ENCODE measurements at places on chromosomes 12 and 14. TPM values are rescaled to one million over a fixed set of nuclear protein-coding genes. Genes with fewer than 3 reads are reported as not detected.

The POTEM gene
- not detected for polyA plus RNA-seq

- DNase-seq = no peak
Measured at GRCh38 chr12:93758801-93759373, 81.7 kb downstream of the CRADD start.

GRCh38 chr14:71399057-71399487, 491.8 kb downstream of the PCNX1 start:
- no peak for DNase-seq

DNA sequence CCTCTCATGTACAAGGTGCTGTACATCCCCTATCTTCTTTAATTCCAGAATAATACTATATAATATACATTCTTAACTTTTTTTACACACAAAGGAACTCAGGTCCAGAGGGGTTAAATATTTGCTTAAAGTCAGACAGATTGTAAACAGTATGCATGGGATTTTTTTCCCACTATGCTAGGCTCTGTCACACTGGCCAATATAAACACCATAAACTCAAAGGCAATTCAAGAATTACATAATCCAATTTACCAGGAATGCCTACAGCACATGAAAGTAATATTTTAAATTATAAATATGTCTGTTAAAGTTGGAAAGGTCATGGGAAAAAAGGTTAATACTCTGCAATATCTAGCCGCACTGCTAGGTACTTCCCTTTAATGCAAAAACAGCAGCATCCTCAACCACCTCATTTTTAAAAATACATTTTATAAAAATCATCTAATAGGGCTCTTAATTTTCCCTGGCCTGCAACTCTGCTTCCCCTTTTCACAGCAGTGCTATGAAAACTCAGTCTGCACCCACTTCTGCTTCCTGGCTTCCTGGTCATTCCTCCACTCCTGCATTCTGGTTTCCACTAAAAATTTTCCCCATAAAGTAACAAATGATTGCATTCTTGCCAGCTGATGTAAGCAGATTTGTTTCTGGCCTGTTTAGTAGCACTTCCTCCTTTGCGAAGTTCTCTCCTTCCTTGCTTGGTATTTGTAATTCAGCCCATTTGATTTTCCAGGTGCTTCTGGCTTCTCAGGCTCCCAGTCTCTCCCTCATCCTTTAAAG, 128.1 kb downstream of the ITPR2 start:
- no peak for DNase-seq

The LRTM2 gene
- polyA plus RNA-seq = not detected

- DNase-seq = no peak
Measured at GRCh38 chr12:123483602-123484248, 25.8 kb downstream of the SNRNP35 start.

DNA sequence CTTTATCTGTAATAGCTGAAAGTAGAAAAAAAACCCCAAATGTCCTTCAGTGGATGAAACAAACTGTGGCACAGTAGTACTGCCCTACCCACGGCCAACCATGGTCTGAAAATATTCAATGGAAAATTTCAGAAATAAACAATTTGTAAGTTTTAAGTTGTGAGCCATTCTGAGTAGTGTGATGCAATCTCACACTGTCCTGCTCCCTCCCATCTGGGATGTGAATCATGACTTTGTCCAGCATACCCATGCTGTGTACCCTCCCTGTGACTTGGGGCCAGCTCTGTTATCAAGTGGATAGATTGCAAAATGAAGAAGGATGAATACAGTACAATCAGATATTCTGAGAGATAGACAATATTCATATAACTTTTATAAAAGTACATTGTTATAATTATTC, 106.2 kb downstream of the SMOC1 start:
- DNase-seq = no peak

The SLC7A8 gene
- polyA plus RNA-seq = 153 TPM

GRCh38 chr12:7989827-7990491, 42.6 kb upstream of the FOXJ2 start:
- peak; percentile 85 for DNase-seq

DNA sequence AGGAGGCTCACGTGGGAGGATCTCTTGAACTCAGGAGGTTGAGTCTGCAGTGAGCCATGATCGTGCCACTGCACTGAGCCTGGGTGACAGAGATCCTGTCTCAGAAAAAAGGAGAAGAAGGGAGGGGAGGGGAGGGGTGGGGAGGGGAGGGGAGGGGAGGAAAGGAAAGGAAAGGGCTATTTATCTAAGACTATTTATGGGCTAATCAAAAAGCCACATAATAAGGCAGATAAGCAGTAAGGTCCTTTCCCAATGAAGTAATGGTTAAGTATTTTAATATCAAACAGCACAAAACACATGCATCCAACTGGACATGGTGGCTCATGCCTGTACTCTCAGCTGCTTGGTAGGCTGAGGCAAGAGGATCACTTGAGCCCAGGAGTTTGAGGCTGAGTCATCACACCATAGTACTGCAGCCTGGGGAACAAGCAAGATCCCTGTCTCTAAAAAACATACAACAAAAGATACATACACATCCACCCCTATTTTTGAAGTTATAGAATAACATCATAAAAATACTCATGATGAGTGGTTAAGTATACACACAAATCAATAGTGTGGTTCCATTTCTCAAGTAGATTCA, 9.7 kb downstream of the PAWR start:
- no peak for DNase-seq

The FBLN5 gene
- 78.7 TPM for polyA plus RNA-seq

- DNase-seq = no peak
Measured at GRCh38 chr12:82593143-82593542, 93.6 kb upstream of the TMTC2 start.

GRCh38 chr12:131457331-131458047, 253.4 kb upstream of the SFSWAP start:
- DNase-seq = peak; percentile 59

The PRIMA1 gene
- polyA plus RNA-seq = 0.26 TPM

The ACSM4 gene
- polyA plus RNA-seq = not detected

- no peak for DNase-seq
Measured at GRCh38 chr12:51329742-51330141, 5.8 kb upstream of the BIN2 start.

- no peak for DNase-seq
Measured at GRCh38 chr12:49019443-49020324, 1.1 kb upstream of the PRKAG1 start.

The NDUFB1 gene
- 141 TPM for polyA plus RNA-seq

The ABHD12B gene
- polyA plus RNA-seq = 1.1 TPM

DNA sequence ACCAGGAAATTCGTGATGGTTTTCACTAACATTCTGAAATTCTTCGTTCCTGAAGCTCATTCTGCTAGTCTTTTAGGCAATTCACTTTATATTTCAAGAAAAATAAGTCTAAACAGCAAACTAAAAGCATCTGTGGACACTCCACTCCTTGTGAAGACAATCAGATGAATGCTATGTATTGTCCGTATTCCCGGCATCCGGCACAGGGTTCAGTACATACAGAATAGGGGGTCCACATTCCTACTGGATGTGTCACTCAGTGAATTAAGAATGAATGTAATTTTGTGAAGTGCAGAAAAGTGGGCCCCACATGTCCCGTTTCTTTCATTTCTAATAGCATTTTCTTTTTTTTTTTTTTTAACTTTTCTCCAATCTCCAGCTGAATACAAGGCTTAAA, 241.3 kb downstream of the GRIN2B start:
- DNase-seq = no peak

The TDRD9 gene
- polyA plus RNA-seq = 2.9 TPM

The OAS2 gene
- 10.1 TPM for polyA plus RNA-seq

DNA sequence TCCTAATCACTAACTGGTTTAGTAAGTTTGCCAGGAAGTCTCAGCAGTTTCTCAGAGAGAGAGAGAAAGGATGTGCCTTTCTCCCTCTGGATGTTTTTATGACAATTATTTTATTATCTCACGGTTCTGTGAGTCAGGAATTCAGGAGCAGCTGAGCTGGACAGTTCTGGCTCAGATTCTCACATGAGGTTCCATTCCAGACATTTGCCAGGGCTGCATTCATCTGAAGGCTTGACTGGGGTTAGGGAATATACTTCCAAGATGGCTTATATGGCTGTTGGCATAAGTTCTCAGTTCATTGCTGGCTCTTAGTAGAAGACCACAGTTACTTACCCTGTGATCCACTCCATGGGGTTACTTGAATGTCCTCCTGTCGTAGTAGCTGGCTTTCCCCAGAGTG, 101.2 kb upstream of the ATF7IP start:
- DNase-seq = no peak
